T-helper 2 cell treated with Interferon-gamma antibody and Interleukin-4, amounts not matched to agents 100 ng/mL and 5 ng/mL, for 36 hours (primary cell): ENCODE measurements at places on chromosomes 5 and 9. TPM values are rescaled to one million over a fixed set of nuclear protein-coding genes. Genes with fewer than 3 reads are reported as not detected.

MYORG gene
- total RNA-seq = 1.0 and 1.2 TPM in 2 replicates

TICAM2 gene
- total RNA-seq = 0.84 and 1.00 TPM in 2 replicates

TNFSF15 gene
- 0.64 and 0.73 TPM in 2 replicates for total RNA-seq

PCSK5 gene
- 3.0 and 3.1 TPM in 2 replicates for total RNA-seq

ABLIM3 gene
- total RNA-seq = not detected in 2 replicates

ENHO gene
- not detected in 2 replicates for total RNA-seq

FYB1 gene
- 193 and 203 TPM in 2 replicates for total RNA-seq

SEMA5A gene
- total RNA-seq = 1.1 and 1.3 TPM in 2 replicates

CDKN2B-AS1 gene
- 4.2 and 5.4 TPM in 2 replicates for total RNA-seq

GLRA1 gene
- not detected in 2 replicates for total RNA-seq

SPOCK1 gene
- total RNA-seq = 0.16 and 0.91 TPM in 2 replicates

RELL2 gene
- total RNA-seq = 20.1 and 21.1 TPM in 2 replicates

TEX53 gene
- not detected in 2 replicates for total RNA-seq

FOXD4 gene
- total RNA-seq = 0.23 TPM in 1 of 2 replicates, not detected in the other

CA9 gene
- total RNA-seq = 0.27 and 0.30 TPM in 2 replicates

NUDCD2 gene
- total RNA-seq = 28.7 and 32.3 TPM in 2 replicates

GRXCR2 gene
- total RNA-seq = not detected in 2 replicates

NSD1 gene
- 99.7 and 103 TPM in 2 replicates for total RNA-seq

ZNF483 gene
- total RNA-seq = 4.0 and 5.0 TPM in 2 replicates

IFNA17 gene
- total RNA-seq = not detected in 2 replicates

SLC34A1 gene
- total RNA-seq = 0.07 and 0.11 TPM in 2 replicates

RANBP17 gene
- not detected in 2 replicates for total RNA-seq

FAM151B gene
- total RNA-seq = 0.30 and 1.0 TPM in 2 replicates

ARHGEF37 gene
- 0.68 and 0.80 TPM in 2 replicates for total RNA-seq

ADAMTS16 gene
- not detected in 2 replicates for total RNA-seq

RABGAP1 gene
- total RNA-seq = 28.2 and 32.7 TPM in 2 replicates

ODF2 gene
- 54.3 and 58.6 TPM in 2 replicates for total RNA-seq

APC gene
- 22.3 and 24.5 TPM in 2 replicates for total RNA-seq

POLR1E gene
- 34.7 and 35.3 TPM in 2 replicates for total RNA-seq

SPINK6 gene
- not detected in 2 replicates for total RNA-seq

SLC22A5 gene
- total RNA-seq = 3.4 and 4.8 TPM in 2 replicates

SHC3 gene
- not detected in 2 replicates for total RNA-seq

OR2Y1 gene
- total RNA-seq = not detected in 2 replicates

HAVCR2 gene
- total RNA-seq = 44.5 and 45.9 TPM in 2 replicates

PCDHB8 gene
- total RNA-seq = not detected in 2 replicates

ZFP2 gene
- total RNA-seq = 0.18 TPM in 1 of 2 replicates, not detected in the other

PCDHGB6 gene
- total RNA-seq = 0.25 and 0.41 TPM in 2 replicates

RAB3C gene
- total RNA-seq = not detected in 2 replicates

HRCT1 gene
- total RNA-seq = not detected in 2 replicates

CNTLN gene
- 1.7 and 1.8 TPM in 2 replicates for total RNA-seq

IFNA2 gene
- total RNA-seq = not detected in 2 replicates

C5orf58 gene
- total RNA-seq = not detected in 2 replicates

KLHL3 gene
- 5.4 and 6.2 TPM in 2 replicates for total RNA-seq

TNC gene
- total RNA-seq = 0.14 TPM in 1 of 2 replicates, not detected in the other

CCL27 gene
- total RNA-seq = 0.25 and 0.84 TPM in 2 replicates

SHOC1 gene
- total RNA-seq = not detected in 2 replicates
